Stimulated activated CD8-positive, alpha-beta memory T cell treated with anti-CD3 and anti-CD28 coated beads, Interleukin-7, amount 100 ng/mL, for 1 hour (primary cell): ENCODE measurements at places on chromosomes 2 and 18.

DNA sequence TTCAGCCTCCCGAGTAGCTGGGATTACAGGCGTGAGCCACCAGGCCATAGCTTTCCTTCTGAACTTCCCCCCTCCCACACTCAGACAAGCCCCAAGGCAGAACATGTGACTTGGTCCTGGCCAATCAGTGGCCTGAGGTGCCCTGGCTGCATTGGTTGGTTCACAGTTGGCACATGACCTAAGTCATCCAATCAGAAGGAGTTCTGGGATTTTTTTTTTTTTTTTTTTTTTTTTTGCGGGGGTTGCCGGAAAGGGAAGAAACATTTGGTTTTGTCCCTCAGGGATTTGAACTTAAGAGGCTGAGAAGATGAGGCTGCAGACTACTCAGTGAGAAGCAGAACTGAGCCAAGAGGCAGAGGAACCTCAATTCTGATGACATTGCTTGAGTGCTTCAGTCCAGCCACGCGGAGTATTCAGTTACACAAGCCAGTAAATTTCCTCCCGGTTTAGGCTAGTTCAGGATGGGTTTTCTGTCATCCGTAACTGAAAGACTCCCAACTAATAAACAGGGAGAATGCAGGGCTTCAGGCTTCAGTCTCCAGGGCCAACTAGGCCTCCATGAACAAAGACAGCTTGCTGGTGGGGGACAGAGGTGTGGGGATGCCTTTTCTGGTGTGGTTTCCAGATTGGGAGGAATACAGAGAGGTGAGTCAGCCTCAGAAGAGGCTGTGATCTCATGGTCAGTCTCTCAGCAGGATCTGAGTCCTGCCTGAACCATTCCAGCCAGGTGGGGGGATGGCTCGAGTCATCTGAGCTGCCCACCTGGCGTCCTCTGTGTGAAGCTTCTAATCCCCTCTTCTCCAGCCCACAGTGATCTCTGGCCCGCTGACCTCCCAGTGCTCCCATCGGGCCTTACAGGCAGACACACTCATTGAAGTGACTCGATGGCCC, 9.2 kb downstream of the PTMA start:
- no peak for DNase-seq

DNA sequence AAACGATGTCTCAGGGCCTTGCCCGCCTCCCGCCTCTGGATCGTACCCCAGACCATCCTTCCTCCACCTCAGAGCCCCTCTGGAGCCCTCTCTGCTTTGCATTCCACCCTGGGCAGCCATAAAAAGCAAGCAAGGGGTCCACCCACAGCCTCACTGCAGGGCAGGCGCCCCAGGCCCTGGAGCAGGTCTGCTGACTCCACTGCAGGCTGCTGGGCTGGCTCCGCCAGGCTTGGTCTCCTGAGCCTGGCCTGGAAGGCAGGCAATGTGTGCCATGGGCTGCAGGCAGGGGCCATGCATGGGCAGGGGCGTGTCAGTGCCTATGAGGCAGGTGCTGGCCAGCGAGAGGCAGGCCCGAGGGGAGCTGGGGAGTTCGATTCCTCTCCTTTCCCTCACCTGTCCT, 186.0 kb downstream of the ANKRD30B start:
- DNase-seq, result no peak

- no peak for DNase-seq
These were observed 252.9 kb downstream of the CLIP4 start for GRCh38 chr2:29367986-29368658.

GRCh38 chr2:219561179-219562048, 9.9 kb downstream of the OBSL1 start:
- DNase-seq, result no peak

- DNase-seq, result no peak
These were observed 1.7 kb downstream of the FHL2 start for GRCh38 chr2:105397025-105397722.

- DNase-seq, result no peak
These were observed 487.9 kb downstream of the STK39 start for GRCh38 chr2:167759531-167759930.

DNA sequence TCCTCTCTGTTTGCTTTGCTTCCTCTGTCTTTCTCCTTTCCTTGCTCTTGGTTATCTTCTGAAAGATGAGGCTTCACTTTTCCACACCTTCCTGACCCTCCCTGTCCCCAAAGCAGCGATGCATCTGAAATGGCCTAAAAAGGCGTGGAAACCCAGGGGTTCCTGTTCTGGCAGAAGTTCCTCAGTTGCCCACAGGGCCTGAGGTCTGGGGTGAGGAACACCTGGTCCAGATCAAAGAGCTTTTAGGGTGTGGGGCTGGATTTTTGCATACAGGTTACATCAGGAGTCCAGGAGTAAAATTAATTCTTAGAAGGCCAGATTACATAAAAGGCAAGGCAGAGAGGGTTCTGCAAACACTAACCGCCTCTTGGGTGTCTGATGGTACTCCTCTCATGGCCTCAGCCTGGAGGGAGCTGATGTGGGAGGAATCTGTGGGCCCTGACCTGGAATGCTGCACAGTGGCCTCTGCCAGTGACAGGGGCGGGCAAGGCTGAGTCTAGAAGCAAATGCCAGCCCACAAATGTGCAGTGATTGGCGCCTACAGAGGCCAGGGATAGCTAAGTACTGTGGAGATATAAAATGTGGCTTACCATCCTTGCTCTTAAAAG, 41.8 kb downstream of the INPP4A start:
- DNase-seq, result no peak

- DNase-seq, result no peak
These were observed 62.3 kb upstream of the KLHL29 start for GRCh38 chr2:23322567-23323197.

GRCh38 chr18:40631319-40631718, 1323.7 kb upstream of the PIK3C3 start:
- no peak for DNase-seq

DNA sequence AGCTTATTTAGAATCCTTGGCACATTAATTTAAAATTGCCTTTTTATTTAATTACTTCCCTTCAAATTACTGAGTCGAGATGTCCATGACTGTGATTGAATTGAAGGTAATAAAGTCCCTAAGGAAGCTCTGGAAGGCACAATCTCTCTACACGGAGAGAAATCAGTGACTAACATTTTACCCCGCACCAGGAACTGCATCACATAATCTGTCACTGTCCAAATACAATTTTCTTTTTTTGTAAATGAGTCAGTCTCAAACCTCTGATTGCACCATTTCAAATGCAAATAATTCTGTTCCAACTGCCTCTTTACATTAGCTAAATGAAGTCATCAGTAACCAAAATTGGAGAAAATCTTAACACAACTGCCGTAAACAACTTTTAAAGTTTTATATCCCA, 311.9 kb downstream of the CCDC178 start:
- DNase-seq, result no peak

DNA sequence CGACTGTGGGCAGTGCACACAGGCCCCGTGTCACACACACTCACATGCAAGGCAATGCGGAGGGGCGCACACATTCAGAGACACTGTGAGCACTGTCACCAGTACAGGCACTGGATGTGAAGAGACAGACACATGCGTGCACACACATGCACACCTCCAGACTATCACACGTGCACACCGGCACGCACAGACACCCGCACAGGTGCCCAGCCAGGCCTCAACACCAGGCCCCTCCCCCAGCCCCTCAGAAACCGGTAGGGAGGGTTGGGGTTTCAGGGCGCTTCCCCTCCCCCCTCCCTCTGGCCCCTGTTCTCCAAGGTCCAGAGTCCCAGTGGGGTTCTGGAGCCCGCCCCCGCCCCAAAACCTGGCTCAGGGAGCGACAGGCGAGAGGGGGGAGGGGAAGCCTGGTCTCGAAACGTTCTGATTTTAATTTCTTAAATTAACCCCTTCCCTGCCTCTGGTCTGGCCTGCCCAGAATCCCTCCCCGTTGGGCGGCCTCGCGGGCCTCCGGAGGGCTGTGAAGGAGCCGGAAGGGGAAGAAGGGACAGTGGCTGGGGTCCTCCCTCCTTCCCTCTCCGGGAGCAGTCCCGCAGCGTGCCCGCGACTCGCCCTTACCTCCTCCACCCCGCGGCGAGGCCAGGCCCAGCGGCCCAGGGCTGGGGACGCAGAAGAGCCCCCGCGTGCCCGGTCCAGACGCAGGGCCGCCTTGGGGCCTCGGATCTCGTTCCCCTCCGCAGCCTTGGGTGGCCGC, 558 bp downstream of the FBXO41 start:
- DNase-seq, result no peak

- no peak for DNase-seq
These were observed 218.8 kb upstream of the RAB6C start for GRCh38 chr2:129760669-129761068.

DNA sequence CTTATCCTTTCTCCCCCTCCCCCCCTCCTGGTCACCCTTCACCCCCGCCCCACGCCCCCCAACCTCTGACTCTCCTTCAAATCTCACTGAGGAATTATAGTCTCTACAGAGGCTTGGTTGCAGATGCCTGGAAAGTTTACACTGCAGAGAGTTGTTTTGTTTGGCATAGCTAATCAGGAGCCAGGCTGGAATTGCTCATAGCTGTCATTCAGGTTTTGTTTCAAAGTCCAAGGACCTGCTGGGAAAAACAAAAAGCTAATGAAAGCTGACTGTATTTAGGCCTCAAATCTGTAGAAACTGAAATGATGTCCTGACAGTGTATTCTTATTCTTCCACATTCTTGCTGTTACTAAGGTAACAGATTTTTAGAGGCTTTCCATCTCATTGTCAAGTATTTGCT, 22.6 kb downstream of the GREB1L start:
- DNase-seq, result no peak

DNA sequence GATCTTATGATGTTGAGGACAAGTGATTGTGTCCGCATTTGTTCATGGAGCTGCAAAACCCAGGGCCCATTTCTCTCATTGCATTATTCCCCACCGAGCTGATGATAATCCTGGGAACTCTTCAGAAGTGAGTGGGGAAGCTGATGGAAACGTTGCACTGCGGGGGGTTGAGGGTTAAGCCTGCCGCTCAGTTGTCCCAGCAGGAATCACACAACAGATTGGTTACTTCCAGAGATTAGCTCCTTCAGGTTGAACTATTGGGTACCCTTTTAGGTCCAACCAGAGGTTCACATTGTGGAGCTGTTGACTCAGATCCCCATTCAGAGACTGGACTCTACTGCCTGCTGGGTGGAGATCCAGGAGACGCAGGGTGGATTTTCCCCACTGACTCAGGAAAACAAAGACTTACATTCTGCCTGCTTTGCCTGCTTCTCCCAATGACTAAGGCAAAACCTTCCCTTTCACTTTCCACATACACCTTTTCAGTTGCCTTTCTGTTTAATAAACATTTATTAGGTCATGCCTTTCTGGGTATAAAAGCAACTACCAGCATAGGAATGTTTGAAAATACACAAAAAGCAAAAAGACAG, 286.4 kb downstream of the TXNL1 start:
- DNase-seq, result no peak

DNA sequence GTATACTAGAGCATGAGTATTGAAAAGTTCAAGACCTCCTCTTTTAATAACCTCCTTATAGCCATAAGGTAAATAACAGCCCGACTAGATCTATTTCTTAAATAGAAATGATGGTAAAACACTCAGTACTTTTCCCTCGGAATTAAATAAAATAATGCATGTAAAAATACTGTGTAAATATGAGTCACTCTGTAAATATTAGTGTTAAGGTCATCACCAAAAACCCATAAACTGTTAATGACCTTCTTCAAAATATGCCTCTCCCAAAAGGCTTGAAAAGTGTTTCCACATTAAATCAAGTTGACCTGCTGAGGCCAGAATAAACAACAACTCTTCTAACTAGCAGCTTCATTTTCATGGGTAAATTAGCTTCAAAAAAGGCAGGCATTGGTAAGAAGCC, 25.3 kb upstream of the BZW1 start:
- DNase-seq, result no peak

GRCh38 chr2:173858291-173858731, 106.9 kb downstream of the SP3 start:
- DNase-seq, result no peak

DNA sequence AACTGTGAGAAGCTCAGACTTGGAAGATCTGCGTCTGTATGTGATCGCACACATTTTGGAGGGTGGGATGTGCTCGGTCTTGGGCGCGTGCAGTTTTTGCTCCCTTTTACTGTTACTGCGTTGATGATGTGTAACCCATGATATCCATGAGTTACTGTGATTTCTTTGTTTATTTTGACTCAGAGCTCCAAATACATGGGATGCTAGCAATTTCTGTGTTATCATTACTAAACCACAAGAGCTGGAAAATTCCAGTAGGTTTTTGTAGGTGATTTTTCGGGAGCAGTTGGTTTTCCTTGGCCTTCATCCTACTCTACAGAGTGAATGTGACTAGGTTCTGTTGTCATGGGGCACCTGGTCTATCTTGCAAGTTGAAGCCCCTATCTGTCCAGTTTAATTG, 124.2 kb downstream of the AGAP1 start:
- DNase-seq, result no peak

- DNase-seq, result no peak
These were observed 1258.3 kb upstream of the GYPC start for GRCh38 chr2:125397535-125398251.

DNA sequence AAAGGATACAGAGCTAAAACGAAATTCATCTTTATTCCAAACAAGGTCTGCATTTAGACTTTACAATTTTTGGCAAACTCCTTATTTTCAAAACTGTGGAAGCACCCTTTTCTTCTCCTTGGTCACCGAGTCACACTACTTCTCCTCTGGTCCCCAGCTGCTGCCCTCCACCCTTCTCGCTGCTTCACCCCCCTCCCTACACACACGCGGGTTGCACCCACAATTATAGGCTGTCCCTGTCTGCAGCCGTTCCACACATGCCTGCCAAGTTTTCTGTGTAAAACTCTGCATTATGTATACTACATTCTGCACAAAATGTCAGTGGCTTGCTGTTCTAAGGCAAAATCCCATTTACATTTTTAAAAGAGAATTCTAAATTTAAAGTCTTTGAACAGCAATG, 63.5 kb downstream of the PTPN2 start:
- no peak for DNase-seq

- DNase-seq, result no peak
These were observed 261.3 kb upstream of the STON1 start for GRCh38 chr2:48268671-48269070.

DNA sequence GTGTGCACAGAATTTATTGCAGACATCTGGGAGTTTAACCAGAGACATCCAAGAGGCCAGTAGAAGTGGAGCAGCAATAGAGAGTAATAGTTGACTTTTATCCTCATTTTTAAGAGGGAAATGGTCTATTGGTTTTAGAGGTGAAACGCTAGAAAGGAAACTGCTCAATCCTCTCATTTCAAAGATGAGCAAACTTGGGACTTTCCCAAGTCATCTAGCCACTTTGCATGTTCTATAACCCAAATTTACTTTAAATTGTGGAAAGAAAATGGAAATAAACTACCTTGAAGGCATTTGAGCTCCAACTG, 601.7 kb downstream of the ARHGAP15 start:
- no peak for DNase-seq

- DNase-seq, result no peak
These were observed 91.1 kb upstream of the ARHGAP28 start for GRCh38 chr18:6638447-6638846.

- no peak for DNase-seq
These were observed 78.3 kb upstream of the CRIM1 start for GRCh38 chr2:36277146-36277808.

- no peak for DNase-seq
These were observed 52.0 kb downstream of the DCC start for GRCh38 chr18:52391810-52392559.
